Osteoblast (primary cell): ENCODE measurements at places on chromosomes 1 and 21.

GRCh38 chr1:184569106-184569505, 182.3 kb downstream of the C1orf21 start:
- no peak for DNase-seq

DNA sequence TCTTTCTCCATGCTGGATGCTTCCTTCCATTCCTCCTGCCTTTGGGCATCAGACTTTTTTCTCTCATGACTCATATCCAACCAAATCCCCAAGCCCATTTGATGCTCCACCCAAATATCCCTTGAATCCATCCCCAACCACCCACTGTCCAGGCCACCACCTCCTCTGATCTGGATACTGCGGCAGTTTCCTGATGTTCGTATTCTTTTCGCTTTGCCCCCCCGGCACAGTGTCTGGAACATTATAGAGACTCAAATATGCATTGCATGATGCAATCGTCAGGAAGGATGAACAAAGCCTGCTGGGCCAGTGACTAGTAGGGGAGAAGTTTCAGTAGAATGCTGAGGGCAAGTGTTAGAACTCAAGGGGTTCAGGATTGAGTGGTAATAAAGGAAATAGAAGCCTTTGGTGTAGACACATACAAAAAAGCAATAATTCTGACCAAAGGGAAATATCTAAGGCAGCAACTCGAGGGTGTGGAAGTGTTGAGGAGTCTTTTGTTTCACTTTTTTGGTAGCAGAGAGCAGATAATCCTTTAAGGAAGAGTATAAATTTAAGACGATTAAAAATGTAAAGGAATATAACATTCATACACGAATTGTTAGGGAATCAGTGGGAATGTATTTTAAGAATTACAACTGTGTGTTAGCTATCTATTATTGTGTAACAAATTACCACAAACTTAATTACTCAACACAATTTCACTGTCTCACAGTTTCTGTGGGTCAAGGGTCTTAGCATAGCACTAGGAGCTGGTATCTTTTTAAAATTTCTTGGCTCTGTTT, 7.5 kb downstream of the S100A11 start:
- DNase-seq = no peak

- DNase-seq = peak; percentile 96
These were observed 101.4 kb upstream of the VAMP3 start for GRCh38 chr1:7669559-7670311.

GRCh38 chr1:2529784-2530512, at the start of gene HES5:
Gene HES5 (minus strand): TSS chr1:2530263. CDS start chr1:2530164, 99 bp downstream.
- no peak for DNase-seq

- peak; percentile 47 for DNase-seq
These were observed 86.8 kb downstream of the ACTL8 start for GRCh38 chr1:17841944-17842343.

- peak; percentile 87 for DNase-seq
These were observed 183.9 kb downstream of the NRIP1 start for GRCh38 chr21:14880922-14881321.

DNA sequence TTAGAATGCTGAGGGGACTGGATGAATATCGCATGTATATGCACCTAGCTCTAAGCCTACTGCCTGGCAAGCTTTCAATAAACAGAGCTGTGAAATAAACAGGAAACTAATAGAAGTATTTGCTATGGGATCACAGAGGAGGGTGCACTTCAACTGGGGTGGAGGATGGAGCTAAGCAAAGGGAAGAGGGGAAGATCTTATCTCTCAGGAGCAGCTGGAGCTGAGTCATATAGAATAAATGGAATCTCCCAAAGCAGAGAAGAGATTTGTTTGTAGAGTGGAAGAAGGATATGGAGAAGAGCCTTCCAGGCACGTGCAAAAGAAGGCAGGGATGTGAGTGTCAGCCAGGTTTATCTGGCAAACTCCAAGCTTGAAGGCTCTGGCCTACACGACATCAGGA, 17.0 kb upstream of the KCNA10 start:
- no peak for DNase-seq

DNA sequence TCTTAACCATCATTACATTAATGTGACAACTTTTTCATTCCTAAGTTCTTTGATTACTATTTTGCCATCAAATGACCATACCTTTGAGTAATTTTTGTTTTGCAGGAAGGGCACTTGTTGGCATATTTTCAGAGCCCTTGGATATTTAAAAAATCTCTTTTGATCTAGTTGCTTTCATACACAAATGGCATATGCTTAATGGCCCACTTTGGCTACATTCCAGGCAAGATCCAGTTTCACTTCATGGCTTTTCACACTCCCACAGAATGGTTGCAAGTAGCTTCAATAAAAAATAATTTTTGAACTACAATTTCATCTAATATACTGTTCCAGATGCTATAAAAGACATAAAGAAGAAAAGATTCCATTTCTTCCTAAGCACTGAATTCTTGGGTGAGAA, 18.1 kb downstream of the ADAM30 start:
- DNase-seq = no peak
